A172 (cell line): ENCODE measurements at places on chromosomes 6 and 20. TPM values are rescaled to one million over a fixed set of nuclear protein-coding genes. Genes with fewer than 3 reads are reported as not detected.
A peak's percentile ranks its signal among the peaks of the same experiment; 100 is the strongest.

GRCh38 chr6:30766461-30767157, 22.3 kb upstream of the IER3 start:
- DNase-seq, result no peak

DNA sequence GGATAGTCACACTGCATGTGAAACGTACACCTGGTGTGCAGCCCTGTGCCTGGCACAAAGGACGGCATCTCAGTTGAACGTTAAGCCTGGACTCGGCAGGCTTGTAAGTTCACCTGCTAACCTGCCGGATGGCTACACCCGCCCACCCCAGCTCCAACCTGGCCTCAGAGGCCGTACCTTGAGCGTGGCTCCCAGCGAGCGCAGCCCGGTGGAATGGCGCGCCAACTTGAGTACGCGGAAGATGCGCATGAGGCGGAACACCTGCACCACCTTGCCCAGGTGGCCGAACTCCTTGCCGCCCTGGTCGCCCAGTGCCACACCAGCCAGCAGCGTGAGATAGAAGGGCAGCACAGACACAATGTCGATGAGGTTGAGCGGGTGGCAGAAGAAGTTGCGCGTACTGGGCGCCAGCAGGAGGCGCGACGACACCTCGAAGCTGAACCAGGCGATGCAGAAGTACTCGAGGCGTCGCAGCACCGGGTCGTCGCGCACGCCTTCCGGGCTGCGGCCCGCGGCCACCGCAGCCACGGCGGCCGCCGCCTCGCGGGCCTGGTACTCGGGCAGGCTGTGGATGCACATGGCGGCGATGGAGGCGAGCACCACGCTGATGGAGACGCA, 3.3 kb downstream of the KCNS1 start:
- no peak for DNase-seq

The ANKRD66 gene
- total RNA-seq, result not detected in 2 replicates

- DNase-seq, result no peak
Measured at GRCh38 chr6:40877362-40877761, 161.7 kb downstream of the UNC5CL start.

- DNase-seq, result no peak
Measured at GRCh38 chr20:14583413-14583812, 246.0 kb upstream of the FLRT3 start.

GRCh38 chr6:110528101-110528929, 51.9 kb upstream of the SLC22A16 start:
- DNase-seq, result peak; percentile 87

DNA sequence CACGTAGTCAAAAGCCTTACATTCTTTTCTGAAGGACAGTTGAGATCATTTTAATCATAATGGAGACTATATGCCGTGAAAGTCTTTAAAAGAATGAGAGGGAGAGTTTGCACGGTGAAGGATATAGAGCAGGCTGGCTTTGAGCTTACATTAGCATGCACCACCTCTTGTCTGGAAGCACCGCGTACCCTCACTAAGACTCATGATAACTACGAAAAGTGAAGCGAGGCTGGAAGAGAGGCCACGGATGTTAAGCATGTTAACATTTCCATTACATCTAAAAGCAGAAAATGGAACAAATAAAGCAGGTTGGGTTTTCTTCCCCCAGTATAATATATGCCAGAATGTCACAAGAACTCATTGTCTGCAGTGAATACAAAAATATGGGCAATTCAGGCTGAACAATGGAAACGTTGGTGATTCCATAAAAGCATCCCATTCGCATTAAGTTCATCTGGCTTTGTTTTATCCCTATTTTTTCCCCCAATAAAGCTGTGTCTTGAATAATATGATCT, 40.6 kb upstream of the NKX2-2 start:
- no peak for DNase-seq

DNA sequence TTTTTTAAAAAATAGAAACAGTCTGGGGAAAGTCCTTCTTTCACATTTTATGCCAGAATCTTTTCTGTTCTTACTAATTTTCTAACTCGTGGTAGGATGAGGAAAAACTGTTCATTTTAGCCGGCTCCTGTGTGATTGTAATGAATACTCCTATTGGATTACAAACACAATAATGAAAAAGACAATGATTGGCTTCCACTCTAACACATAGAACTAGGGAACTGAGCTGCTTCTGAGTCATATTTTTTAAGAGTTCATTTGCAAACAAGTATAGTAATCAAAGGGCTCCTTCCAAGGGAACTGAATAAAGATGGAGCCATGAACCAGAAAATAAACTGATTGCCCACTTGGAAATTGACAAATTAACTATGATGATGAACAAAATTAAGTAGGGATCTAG, 265.3 kb upstream of the TCF21 start:
- no peak for DNase-seq

- DNase-seq, result no peak
Measured at GRCh38 chr6:156283091-156283490, 494.1 kb upstream of the ARID1B start.

- DNase-seq, result peak; percentile 62
Measured at GRCh38 chr6:119129148-119129967, 50.9 kb upstream of the FAM184A start.

DNA sequence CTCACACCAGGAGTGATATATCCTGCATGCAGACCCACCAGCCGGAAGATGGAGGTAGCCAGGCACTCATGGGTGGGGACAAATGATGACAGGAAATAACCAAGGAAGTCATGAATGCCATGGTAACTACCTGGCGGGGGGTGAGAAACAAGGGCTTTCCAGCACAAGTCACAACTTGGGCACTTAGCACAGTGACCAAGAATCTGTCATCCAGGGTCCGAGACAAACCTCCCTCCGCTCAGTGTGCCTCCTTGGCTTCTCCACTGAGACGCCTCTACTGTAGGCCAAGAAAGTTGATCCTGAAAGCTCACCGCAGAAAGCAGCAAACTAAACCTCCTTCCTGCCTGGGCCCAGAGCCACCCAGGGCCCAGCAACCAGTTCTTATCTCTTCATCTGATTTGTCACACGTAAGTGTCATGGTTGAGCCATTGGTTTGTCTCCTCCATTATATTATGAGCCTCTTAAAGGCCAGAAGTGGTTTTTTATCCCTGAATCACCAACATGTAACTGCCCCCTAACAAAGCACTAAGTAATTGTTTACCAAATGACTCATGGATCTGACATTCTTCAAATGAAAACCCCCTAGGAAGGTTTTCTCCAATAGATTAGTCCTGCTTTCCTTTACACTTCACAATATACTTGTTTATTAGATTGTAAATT, 84.3 kb upstream of the TAB2 start:
- peak; percentile 97 for DNase-seq

DNA sequence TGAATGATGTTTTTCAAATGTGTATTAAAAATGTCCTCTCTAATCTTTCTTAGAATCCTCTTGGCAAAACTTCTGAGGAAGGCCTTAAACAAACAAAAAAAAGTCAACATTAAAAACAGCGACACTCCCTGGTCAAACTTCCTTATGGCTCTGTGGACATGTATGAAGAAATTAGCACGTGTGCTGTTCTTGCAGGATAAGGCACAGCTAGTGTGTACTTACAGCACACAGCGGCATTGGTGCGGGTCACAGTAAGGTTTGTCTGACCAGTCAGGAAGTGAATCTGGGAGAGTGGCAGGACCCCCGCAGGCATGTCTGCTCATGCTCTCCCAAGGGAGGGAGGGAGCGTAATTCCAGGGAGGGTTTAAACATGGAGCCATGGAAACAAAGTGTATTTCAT, 38.8 kb downstream of the SLC22A1 start:
- no peak for DNase-seq

DNA sequence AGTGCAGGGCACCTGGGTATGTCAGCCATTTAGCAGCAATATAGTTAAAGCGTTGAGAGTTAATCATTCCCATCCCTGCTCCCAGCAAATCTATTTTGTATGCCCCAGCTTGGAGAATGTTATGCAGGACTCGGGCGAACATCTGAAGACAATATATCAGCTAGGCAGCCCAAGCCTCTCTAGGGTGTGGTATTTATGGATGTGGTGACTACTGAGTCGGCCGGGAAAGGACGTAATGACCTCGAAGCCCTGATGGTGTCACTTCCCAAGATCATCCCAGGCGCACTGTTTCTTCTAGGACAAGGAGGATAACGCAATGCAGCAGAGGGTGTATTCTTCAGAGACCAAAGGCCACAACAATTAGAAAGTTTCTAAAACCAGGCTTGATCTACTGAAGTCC, 63.6 kb upstream of the FAM184A start:
- no peak for DNase-seq

DNA sequence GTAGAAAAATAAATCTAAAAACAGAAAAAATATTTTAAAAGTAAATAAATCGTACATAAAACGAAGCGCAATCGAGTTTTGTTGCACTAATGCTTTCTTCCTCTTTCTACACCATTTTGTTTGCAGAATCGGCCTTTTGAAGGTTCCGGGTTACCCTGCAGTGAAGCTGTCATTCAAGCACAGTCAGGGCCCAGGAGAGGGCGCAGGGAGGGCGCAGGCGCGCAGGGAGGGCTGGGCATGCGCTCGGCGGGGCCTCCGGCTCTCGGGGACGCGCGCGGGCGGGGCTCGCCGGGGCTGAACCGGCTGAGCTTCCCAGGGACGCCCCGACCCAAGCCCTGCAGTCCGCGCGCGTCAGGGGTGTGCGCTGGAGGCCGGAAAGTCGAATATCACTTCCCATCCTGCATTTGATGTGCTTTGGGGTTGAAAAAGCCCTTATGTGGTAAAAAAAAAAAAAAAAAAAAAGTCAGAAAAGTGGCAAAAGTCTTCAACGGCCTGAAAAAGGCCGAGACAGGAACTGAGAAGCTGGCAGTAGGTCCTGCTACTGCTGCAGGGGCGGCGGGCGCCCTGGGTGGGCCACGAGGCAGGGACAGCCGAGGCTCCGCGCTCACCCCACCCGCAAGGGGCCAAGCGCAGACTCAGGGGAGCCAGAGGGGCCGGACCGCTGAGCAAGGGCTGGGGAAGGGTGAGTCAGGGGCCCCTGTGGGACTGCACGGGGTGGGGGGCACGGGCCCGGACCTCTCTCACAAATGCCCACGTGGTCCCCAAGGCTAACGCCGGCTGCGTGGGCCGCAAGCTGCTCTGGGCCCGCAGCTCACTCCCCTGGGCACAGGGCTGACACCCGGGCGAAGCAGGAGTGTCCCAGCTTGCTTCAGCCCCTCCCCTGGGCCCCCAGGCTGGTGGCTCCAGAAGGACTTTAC, 40.5 kb downstream of the THBS2 start:
- DNase-seq, result peak; percentile 75

DNA sequence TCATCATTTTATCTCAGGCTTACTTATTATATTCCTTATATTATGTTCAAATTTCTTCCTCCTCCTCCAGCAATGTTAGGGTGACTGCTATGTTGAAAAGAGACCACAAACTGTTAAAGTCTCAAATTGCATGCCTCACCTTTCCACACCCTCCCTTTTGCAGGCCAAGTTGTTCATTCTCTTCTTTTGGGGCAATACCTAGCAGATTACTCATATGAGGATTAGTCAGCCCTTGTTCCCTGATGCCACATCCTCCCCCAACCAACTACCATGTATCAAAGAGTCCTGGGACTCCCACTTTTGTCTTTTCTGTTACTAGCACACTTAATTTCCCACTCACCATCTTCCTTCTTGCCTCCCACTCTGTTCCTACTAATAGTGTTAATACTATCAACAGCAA, 434.7 kb downstream of the BCKDHB start:
- peak; percentile 85 for DNase-seq

- DNase-seq, result no peak
Measured at GRCh38 chr20:45370571-45371160, 7.5 kb downstream of the TP53TG5 start.

GRCh38 chr6:25423358-25423757, 144.2 kb downstream of the CARMIL1 start:
- no peak for DNase-seq

GRCh38 chr6:35247642-35248231, 11.8 kb upstream of the ZNF76 start:
- no peak for DNase-seq

DNA sequence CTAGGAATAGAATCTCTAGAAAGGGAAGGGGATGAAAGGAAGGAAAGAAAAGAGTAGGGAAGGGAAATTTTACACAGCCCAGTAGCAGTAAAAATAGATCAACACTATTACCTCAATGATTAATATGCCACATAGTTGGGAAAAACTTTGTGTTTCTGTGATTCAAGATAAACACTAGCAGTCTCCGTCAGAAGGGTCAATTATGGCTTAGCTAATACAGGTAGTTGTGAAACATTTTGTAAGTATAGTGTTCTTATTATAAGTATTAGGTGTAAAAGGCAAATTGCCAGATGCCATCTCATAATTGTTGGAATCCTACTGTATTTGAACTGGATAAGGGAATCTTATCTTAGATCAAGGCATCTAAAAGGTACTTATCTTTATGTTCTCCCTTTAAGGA, 165.7 kb downstream of the MTFR2 start:
- DNase-seq, result no peak

The SOX12 gene
- total RNA-seq, result 7.4 and 9.4 TPM in 2 replicates

The HDGFL1 gene
- total RNA-seq, result not detected in 2 replicates

GRCh38 chr20:47724910-47725247, 60.4 kb downstream of the SULF2 start:
- DNase-seq, result no peak

The CLPSL1 gene
- total RNA-seq, result not detected in 2 replicates

The SNAP91 gene
- not detected in 2 replicates for total RNA-seq

DNA sequence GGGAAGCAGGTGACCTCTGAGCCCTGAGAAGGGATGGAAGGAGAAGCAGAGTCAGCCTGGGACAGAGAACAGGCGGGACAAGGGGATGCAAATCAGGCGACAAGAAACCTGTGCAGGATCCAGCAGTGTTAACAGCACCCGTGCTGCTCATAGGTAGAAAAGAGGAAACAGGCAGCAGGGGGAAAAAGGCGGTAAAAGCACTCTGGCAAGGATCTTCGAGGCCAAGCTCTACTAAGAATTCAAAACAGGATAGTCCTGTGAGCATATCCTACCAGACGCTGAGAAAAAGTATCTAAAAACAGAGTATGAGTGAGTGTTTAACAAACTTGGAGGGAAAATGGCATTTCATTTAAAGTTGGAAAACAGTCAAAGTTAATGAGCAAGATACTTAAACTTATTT, 16.7 kb downstream of the C6orf118 start:
- DNase-seq, result no peak

The LY6G6D gene
- not detected in 2 replicates for total RNA-seq

The TSHZ2 gene
- 0.36 TPM in 1 of 2 replicates, not detected in the other for total RNA-seq

The LY6G6C gene
- total RNA-seq, result not detected in 2 replicates

GRCh38 chr20:15848126-15848525, 725.1 kb downstream of the KIF16B start:
- DNase-seq, result no peak

GRCh38 chr6:33316603-33317418, 733 bp downstream of the ZBTB22 start:
- DNase-seq, result no peak

DNA sequence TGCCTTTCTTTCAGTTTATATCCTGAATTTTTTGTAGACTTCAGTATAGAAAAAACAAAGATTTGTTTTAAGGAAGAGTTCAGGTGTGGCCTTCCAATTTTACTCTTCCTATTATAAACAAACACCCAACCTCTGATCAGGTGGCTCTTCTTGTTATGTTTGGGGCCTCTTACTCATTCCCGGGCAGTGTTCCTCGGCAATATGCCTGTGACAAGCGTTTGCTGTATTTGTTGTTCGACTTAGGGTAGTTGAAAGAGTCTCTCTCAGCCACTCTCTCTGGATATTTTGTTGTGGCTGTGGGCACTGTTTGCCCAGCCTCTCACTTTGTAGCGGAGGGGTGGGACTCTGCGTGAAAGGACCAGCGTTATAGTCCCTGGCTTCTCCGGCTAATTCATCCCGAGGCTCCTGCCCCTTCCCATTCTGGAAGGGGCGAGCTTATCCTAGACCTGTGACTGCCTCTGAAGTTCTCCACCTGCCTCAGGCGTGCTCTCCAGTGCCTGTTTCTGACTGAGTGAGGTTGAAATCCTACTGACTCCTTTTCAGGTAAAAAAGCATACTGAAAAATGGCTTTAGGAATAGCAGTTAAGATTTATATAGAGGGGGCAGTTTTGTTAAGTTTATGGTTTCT, 97.4 kb downstream of the PLCB4 start:
- no peak for DNase-seq

The POPDC3 gene
- 29.4 and 45.7 TPM in 2 replicates for total RNA-seq
